ENCODE measurements at places on chromosomes 7 and 10.

GRCh38 chr10:42969147-42969546, 107.7 kb upstream of the RET start:
- DNase-seq: no peak

GRCh38 chr7:47357361-47357760, 224.6 kb downstream of the TNS3 start:
- DNase-seq: no peak

- DNase-seq: no peak
Observed at GRCh38 chr7:23672033-23672432, 8.0 kb upstream of the FAM221A start.

DNA sequence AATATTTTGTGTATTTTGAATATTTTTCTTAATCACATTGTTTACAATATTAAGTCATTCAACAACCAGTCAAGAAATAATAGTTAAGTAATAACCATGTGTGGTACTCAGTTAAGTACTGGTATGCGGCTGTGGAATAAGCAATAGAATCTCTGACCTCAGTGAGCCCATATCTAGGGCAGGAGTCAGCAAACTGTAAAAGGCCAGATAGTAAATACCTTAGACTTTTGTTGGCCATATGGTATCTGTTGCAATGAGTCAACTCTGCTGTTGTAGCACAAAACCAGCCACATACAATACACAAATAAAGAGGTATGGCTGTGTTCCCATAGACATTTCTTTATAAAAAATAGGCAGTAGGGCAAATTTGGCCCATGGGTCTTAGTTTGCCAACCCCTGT, 311.6 kb upstream of the SEMA3A start:
- peak; percentile 50 for DNase-seq

GRCh38 chr10:6025683-6026255, 36.4 kb downstream of the IL2RA start:
- no peak for DNase-seq

DNA sequence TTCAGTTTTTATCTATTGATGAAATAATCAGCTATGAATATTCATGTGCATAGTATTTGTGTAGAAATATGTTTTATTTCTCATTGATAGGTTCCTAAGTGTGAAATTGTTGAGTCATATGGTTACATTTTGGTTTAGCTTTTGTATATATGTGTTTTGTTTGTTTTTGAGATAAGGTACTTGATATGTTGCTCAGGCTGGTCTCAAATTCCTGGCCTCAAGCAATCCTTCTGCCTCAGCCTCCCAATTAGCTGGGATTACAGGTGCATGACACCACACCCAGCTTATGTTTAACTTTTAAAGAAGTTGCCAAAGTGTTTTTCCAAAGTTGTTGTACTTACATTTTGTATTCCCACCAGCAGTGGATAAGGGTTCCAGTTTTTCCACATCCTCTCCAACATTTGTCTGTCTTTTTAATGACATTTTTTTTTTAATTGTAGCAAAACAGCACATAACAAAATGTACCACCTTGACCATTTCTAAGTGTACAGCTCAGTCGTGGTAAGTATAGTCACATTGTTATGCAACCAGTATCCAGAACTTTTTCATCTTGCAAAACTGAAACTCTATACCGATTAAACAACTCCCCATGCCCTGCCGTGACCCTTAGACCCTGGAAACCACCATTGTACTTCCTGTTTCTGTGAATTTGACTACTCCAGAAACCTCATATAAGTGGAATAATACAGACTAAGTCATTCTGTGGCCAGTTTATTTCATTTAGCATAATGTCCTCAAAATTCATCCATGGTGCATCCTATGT, 12.6 kb upstream of the UBE2D1 start:
- no peak for DNase-seq

GRCh38 chr10:130404476-130405055, 268.4 kb downstream of the GLRX3 start:
- DNase-seq: no peak

- DNase-seq: no peak
Observed at GRCh38 chr7:28980451-28981160, 22.5 kb upstream of the TRIL start.

GRCh38 chr7:20560325-20561180, 54.9 kb upstream of the ABCB5 start:
- DNase-seq: no peak

DNA sequence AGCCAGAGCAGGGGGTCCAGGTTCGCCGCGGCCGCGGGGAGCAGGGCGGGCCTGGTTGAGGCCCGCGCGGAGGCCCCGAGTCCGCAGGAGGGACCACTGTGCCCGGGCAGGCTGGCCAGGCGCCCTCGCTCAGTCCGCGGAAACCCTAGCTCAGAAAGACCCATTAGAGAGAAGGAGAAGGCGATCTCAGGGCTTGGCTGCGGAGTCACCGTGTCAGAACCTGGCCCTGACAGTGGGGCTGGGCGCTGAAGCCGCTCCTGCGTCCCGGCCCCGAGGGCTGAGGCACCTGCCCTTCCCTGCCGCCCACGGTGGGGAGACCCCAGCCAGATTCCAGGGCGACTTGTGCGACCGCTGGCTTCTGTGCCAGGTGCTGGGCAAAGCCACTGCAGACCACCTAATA, 14.2 kb upstream of the EGFR start:
- DNase-seq: no peak

- DNase-seq: no peak
Observed at GRCh38 chr10:12945690-12946359, 55.7 kb downstream of the CCDC3 start.

DNA sequence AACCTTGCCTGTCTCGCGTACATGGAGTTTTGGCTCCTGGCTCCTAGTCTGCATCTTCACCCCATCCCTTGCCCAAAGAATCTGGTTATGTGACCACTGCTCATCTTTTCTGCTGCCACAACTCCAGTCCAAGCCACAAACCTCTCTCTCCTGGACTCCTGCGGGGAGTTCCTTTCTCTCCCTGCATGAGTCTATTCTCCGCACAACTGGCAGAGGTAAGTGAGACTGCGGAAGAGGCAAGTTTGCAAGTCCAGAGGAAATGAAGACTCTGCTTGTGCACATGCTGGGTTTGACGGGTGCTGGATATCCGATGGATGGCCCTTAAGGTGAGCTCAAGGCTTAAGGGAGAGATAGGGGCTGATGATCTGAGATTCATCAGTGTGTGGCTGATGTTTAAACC, 61.0 kb downstream of the TRUB1 start:
- no peak for DNase-seq

DNA sequence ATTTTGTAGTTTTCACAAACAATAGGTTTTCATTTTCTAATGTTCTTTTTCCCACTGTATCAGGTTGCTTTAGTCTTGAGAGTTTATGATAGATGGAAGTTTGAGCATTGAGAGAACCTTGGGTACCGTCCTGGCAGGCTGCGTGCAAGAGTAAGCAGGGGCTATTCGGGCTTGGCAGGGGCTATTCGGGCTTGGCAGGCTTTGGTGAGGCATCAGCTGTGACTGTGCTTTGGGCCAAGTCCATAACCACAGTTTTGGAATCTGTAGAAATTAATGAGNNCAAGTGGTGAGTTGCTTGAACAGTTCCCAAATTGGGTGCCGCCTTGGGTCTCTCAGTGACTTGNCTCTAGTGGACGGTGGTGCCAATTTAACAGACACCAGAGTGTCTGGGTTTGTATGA, 424.6 kb downstream of the PAXIP1 start:
- DNase-seq: no peak

GRCh38 chr10:5537684-5538083, 12.9 kb downstream of the CALML3 start:
- no peak for DNase-seq

GRCh38 chr10:98886686-98887085, 349.0 kb downstream of the HPSE2 start:
- peak; percentile 10 for DNase-seq

DNA sequence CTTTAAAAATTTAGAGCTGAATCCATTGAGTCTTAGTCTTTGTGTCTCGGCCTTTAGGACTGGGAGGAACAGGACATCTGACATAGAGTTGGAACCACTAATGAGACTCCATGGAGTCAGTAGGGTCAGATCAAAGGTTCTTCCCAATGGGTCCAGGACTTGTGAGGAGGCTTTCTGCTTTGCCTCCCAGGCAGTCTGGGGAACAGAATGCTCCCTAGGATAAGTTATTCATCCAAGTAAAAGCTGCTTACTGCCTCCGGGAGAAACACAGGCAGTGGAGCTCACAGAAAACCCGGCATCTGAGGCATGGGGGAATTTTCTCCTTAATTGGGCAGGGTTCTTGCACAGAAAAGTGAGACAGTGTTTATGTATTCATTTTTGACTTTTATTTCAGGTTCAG, 216.4 kb downstream of the SEC23IP start:
- DNase-seq: no peak

DNA sequence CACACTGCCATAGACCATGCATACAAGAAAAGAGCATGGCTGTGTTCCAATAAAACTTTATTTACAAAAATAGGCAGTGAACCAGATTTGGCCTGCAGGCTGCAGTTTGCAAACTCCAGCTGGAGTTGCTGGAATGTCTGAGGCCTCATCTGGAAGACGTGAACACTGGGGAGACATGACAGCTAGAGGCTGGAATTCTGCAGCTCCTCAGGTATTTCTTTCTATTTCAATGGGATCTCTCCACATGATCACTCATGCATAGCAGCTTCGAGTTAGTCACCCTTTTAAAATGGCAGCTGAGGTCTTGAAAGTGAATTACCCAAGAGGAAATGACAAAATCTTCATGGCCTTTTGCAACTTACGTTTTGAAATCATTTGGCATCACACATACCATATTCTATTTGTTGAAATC, 52.6 kb upstream of the BET1 start:
- DNase-seq: peak; percentile 88

DNA sequence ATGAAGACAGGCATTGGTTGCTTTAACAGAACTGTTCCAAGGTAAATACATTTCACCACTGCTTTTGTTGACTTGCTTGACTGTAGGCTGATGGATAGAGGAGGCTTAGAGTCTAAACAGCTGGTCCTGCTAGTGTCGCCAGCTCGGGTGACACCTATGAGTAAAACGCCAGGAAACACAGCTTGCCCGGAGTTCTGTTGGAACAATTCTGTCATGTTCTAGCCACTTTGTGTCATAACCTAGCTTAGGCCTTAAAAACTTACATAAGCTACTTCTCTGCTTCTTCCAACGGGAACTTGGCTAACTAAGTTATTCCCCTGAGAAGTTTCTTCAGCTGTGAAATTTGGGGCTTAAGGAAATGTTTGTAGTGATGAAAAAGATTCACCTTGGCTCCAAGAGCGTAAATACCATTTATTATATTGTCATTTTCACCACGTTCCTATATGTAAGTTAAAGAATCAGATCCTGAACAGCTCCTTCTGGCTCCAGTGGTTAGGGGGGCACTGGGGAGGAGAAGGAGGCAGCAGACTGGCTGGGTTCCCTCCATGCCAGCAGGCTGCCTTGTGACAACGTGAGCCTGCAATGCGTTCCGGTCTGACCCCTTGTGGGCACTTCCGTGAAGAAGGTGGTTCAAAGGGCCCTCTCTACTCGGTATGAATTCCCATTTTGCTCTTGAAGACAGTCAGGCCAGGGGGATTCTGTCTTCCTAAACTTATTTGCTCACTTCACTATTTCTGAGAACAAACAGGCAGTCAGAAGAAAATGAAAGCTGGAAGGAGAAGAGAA, 253.2 kb downstream of the BMPER start:
- DNase-seq: no peak

DNA sequence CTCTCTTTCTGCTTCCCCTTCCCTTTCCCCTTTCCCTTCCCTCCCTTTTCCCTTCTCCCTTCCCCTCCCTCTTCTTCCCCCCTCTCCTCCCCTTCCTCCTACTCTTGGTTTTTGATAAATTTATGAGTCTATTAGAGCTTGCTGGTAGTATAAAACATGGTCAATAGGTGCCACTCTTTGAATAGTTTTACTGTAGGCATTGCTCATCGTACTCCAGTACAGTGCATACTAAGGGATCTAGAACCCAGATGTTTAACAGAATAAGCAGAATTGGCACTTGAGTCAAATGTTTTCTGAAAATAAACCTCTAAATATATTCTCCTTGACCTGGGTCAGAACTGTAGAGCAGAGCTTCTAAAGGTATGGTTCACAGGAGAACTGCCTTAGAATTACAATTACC, 126.7 kb downstream of the SORCS3 start:
- DNase-seq: no peak

GRCh38 chr10:43202657-43203447, 64.0 kb downstream of the RASGEF1A start:
- no peak for DNase-seq

- DNase-seq: peak; percentile 78
Observed at GRCh38 chr10:79268161-79268601, 79.1 kb upstream of the PPIF start.

- no peak for DNase-seq
Observed at GRCh38 chr7:104643587-104644217, 315.3 kb downstream of the LHFPL3 start.

GRCh38 chr10:72334196-72334824, 20.4 kb downstream of the DNAJB12 start:
- no peak for DNase-seq

DNA sequence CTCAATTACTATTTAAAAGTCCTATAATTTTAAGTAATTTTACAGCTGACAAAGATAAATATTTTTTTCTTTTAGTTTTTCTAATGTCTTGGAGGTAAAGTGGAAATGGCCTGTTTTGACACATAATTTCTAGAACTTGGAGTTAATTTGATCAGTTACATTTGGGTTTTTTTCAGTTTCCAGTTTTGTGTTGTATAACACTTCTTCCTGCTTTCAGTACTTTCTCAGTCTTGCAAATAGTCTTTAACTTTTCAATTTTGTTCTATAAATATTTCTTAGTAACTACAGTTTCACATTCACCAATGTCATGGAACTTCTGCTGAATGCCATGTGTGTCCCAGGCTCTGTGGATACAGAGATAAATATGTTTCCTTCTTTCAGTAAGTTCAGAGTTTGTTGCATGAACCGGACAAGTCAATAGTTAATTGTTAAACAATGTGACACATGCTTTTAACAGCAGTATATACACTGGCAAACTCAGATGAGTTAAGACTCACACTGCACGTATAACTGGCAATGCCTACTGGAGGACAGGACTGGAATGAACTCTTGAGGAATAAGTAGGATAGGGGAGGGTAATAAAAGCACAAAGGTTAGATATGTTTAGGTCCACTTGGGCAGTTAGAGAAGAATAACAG, 4.6 kb downstream of the SHOC2 start:
- no peak for DNase-seq

DNA sequence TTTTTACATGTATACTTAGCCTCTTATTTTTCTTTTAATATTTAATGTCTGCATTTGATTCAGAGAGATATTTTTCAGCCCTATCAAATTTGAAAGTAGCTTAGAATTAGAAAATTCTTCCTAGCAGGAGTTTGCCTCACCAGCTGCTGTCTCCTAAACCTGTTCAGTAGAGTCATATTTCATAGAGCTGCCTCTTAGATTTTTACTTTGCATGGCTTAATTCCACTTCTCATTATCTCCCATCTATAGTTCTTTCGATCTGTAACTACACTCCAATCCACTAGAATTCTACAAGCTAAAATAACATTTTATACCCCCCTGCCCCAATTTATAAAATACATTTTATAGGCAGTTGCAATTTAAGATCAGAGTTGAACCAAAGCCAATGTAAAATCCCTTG, 227.0 kb downstream of the ANK3 start:
- DNase-seq: no peak
